C1 segment of cervical spinal cord (tissue), 14 donors: ENCODE measurements at places on chromosomes 3 and 15.

- no peak for DNase-seq
Observed at GRCh38 chr3:10706156-10706739, 109.8 kb upstream of the SLC6A11 start.

DNA sequence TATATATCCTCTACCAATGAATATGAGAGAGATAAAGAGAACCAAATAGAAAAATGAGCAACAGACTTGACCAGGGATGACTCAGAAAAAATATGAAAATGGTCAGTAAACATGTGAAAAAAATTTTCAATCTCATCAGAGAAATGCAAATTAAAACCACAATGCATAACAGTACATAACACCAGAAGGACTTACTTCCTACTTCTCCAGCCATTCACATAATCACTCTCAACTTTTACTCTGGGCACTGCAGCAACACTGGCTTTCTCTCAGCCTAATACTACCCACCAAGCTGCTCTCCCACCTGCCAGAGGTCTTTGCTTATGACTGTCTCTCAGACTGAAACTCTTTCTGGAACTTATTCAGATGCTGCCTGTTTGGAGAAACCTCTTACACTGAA lies 49.4 kb downstream of the DPH6 start:
- DNase-seq = no peak

- no peak for DNase-seq
Observed at GRCh38 chr3:126132751-126133511, 47.5 kb downstream of the ALDH1L1 start.

GRCh38 chr3:186200726-186201125 lies 91.8 kb upstream of the ETV5 start:
- DNase-seq = peak; percentile 29

GRCh38 chr3:176430244-176431037 lies 766.8 kb downstream of the TBL1XR1 start:
- DNase-seq = no peak

DNA sequence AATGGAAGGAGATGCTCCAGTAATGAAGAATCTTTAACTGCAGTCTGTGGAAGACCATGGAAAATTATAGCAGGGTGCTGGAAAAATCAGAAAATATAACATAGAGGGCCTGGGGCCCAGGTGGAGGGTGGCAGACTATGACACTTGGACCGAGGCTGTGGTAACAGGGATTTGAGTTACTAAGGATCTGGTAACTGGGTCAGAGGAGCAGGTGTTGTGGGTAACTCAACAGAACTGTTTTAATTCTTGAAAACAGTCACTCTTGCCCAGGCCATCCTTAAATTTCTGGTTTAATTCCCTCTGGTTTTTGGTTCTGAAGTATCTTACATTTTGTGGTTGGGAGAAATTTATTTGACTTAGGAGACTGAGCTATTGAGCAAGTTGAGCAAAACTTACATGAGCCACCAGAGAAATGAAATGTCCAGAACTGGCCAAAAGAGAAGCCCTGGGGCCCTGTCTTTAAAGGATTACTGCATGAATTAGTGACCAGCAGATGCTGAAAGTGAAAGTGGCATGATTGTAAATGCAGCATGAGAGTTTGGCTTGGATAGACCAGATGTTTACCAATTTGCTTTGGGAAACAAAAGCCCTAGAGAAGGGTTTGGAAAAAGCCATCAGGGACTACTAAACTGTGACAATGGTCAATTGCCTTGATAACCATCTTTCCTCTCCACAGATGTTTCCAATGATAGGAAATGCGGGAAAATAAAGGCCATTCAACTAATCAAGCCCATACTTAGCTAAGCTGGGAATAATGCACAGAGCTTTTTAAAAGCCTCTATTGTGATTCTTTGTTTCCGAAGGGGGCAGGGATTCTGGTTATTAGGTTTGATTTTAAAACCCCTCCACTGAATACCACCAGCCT lies 374.9 kb upstream of the TGFBR2 start:
- no peak for DNase-seq

- DNase-seq = no peak
Observed at GRCh38 chr3:51024765-51025632, 350.3 kb downstream of the DOCK3 start.

DNA sequence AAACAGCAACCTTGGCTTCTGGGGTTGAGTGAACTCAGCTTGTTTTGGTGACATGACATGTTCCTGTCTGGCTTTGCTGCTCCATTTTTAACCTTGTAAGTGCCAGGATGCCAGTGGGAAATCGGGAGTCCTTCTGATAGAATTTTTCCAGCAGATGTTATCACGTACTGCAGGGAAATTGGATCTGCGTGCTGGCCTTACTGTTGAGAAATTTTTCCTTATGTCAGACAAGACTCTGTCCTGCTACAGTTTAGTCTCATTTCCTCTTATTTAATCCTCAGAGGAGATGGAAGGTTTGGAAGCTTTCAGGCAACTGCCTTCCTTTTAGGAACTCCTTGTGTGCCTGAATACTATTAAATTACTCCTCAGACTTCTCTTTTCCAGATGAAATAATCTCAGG lies 80.6 kb downstream of the PGPEP1L start:
- DNase-seq = no peak

GRCh38 chr3:194588236-194588635 lies 45.0 kb downstream of the TMEM44 start:
- no peak for DNase-seq

GRCh38 chr3:53123953-53124352 lies 6.3 kb downstream of the RFT1 start:
- DNase-seq = no peak

- no peak for DNase-seq
Observed at GRCh38 chr15:70761931-70762468, 1.4 kb downstream of the UACA start.

GRCh38 chr3:62481962-62482361 lies 108.6 kb upstream of the FEZF2 start:
- no peak for DNase-seq

DNA sequence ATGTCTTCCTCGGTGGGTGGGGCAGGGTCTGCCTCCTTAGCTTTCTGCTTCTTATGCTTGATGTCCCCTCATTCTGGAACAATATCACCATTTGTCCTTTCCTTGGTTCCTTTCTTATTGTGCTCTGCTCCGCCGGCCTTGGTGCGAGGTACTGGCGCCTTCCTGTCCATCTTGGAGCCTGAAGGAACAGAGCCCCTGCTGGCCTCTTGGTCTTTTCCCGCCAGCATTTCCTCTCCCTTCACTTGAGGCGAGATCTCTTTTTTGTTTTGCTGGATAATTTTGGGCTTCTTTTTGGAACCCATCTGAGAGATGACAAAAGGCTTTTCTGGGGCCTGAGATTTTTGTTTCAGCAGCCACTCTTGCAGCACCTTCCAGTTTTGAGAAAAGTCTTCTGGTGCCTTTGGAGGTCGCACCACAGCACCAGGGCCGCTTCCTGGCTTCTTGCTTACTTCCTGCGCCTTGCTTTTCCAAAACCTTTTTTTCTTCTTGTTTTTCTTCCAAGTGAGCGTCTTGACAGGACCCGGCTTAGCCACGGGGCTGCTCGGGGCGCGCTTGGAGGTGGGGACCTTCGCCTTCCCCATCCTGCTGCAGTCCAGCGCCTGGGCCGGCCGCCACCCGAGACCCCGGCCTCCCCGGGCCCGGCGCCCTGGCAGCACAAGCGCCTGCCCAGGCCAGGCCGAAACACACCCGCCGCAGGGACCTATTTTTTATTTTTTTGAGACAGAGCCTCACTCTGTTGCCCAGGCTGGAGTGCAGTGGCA lies 127.1 kb downstream of the KLF13 start:
- no peak for DNase-seq

- no peak for DNase-seq
Observed at GRCh38 chr3:143551761-143552160, 296.5 kb downstream of the SLC9A9 start.

- no peak for DNase-seq
Observed at GRCh38 chr15:83890587-83890986, 236.7 kb downstream of the ADAMTSL3 start.

GRCh38 chr15:94236608-94237007 lies 5.2 kb downstream of the MCTP2 start:
- no peak for DNase-seq

- DNase-seq = no peak
Observed at GRCh38 chr3:117628823-117629291, 919.3 kb downstream of the TUSC7 start.

DNA sequence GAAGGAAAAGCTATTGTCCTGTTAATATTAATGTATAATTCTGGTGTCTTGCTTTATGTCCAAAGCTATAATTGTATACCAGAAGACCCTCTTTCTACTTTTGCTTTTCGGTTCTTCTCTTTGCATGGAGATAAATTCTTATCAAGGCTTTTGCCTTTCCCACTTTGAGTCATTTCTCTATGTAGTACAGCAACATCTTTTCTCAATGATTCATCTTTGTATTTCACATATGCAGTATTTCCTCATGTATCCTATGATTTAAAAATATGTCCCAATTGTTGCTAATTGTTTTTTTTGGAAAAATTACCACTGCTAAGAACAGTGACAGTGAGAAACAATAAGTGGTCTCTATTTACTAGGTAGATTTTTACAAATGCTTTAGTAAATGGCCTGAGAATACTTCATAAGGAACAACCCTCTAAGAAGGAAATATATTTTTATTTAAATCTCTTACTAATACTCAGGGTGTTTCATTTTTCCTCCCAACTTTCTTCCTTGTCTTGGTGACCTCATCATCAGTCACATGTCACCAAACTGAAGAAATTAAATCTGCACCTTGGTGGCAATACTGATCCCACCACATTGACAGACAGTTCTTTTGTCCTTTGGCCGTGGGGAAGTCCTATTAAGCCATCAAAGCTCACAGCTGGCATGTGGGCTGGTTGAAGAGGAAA lies 290.6 kb downstream of the SATB1 start:
- no peak for DNase-seq

GRCh38 chr15:68668926-68669600 lies 90.3 kb downstream of the CORO2B start:
- no peak for DNase-seq

DNA sequence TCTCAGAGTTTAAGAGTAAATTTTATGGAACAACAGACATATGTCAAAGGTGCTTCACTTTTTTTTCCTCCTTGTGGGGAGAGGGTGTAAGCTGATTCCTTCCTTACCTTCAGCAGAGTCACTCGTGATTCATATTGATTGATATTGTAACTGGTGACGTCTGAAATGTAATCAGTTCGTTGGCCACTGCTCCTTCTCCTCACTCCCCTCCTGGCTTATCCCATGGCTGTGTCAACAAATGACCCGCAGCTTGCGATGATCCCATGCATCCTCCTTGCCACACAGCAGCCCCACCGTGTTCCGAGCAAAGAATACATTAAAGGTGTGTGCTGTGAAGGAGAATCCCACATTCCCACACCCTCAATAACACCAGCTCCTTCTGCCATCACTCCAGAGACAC lies 7.3 kb downstream of the MGLL start:
- DNase-seq = no peak

GRCh38 chr3:171531716-171532115 lies 71.5 kb upstream of the TNIK start:
- no peak for DNase-seq

DNA sequence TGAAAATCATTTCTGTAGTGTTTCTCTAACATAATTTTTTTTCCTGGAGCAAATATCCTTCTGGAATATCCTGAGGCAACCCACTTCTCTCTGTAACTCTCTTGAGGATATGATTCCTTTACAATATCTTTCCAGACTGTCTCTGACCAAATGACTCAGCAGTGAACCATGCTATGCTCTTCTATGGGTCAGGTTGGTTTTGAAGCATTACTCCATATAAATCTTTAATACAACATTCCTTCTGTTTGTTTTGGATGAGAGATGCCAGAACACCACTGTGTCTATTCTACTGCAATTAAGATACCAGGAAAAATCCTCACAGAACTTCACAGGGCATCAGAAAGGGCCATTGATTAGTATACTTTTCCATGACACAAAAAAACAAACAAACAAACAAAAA lies 626.4 kb upstream of the ZNF385D start:
- no peak for DNase-seq

- DNase-seq = no peak
Observed at GRCh38 chr15:90337256-90337655, 14.8 kb upstream of the ZNF774 start.

DNA sequence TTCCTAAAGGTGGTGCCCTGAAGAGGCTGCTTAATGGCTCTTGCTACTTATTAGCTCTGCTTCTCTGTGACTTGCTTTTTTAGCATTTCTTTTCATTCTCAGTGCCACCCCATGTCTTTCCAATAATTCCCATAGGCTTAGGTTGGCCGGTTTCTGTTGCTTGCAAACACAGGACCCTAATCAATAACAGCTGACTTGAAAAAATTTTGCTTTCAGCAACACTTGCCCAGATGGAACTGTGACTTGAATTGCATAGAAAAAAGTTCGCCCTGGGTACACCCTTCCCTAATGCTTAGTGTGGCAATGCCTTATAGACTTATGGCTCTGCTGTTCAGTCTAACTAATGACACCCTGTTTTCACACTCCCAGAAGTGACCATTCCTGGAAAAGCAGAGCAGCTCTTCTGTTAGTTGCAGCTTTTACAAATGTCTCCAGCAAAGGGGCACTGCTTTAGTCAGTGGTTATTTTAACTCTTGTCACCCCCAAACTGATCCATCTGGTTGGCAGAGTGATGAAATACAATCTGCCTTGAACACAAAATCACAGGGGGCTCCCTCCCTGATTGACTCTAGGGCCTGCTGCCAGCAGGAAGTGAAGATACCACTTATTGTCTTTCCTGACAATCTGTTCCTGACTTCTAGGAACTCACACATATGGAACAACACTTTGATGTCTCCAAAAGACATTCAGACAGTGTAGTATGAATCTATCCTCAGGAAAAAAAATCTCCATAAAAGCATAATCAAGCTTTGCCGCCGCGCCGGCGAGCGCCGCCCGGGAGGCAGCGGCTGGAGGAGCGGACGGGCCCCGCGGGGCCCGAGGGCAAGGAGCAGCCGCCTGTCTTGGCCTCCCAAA lies 9.7 kb upstream of the SLMAP start:
- no peak for DNase-seq

DNA sequence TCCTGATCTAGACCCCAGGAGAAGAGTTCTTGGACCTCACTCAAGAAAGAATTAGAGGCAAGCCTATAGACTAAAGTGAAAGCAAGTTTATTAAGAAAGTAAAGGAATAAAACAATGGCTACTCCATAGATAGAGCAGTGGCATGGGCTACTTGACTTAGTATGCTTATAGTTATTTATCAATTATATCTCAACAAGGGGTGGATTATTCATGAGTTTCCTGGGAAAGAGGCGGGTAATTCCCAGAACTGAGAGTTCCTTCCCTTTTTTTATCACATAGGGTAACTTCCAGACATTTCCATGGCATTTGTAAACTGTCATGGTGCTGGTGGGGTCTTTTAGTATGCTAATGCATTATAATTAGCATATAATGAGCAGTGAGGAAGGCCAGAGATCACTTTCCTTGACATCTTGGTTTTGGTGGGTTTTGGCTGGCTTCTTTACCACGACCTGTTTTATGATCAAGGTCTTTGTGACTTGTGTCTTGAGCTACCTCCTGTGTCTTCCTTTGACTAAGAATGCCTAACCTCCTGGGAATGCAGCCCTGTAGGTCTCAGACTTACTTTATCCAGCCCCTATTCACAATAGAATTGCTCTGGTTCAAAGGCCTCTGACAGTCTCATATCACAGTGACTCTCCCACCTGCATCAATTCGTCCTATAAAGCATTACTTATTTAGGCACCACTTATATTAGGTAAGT lies 35.3 kb upstream of the PLSCR2 start:
- no peak for DNase-seq

- no peak for DNase-seq
Observed at GRCh38 chr3:115211810-115212492, 64.9 kb upstream of the ZBTB20 start.

- DNase-seq = no peak
Observed at GRCh38 chr3:102084704-102085103, 235.4 kb downstream of the NFKBIZ start.

- DNase-seq = no peak
Observed at GRCh38 chr3:182083112-182083511, 371.4 kb downstream of the SOX2 start.
